AG10803 (cell line): ENCODE measurements at places on chromosomes 12 and 14.

GRCh38 chr12:132416121-132416673 is 73.8 kb upstream of the FBRSL1 start:
- DNase-seq: no peak

DNA sequence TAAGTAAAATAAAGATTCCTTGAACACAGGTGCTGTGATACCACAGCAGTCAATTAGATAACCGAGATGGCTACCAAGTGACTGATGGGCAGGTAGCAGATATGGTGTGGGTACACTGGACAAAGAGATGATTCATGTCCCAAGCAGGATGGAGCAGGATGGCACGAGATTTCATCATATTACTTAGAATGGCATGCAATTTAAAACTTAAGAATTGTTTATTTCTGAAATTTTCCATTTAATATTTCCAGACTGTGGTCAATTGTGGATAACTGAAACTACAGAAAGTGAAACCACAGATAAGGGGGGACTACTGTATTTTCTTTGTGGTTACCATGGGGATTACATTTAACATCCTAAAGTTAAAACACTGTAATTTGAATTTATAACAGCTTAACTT is 7.5 kb upstream of the ZFP36L1 start:
- DNase-seq: peak; percentile 58

DNA sequence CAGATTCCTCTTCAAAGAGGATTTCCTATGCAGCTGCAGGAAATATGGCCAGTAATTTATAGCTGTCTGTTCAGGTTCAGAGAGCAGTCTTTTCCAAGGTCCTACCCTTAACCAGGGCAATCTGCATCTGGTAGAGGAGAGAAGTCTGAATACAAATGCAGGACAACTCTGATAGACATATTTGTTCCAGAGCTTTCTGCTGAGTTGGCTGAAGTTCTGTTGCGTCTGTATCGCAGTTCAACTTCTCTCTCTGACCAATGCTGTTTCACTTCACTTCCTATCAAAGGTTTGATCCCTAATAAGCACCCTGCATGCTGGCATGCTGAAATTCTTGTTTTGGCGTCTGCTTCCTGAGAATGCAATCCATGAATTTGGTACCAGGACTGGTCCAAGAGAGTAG is 14.0 kb upstream of the CCDC91 start:
- DNase-seq: no peak

DNA sequence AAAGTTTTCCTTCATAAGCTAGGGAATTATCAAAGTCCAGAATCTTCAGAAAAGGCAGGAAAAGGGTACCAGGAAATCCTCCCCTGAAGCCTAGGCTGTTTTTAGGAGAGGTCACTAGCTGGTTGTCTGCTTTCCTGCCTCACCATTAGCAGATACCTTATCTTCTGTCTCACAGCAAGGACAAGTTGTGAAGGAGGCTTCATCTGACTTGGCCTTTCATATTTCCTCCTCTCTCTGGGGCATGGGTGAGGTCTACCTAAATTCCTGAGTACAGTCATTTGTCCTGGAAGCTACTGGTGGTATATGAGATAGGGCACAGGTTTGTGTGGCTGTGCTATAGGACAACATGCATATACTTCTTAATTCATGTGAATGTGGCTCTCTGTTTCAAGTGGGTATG is 2.3 kb downstream of the FOXJ2 start:
- DNase-seq: no peak

- DNase-seq: no peak
Observed at GRCh38 chr12:122501489-122501989, 807 bp upstream of the ZCCHC8 start.

- DNase-seq: no peak
Observed at GRCh38 chr14:72606879-72607278, 287.0 kb downstream of the DPF3 start.
